Mammary epithelial cell (primary cell): ENCODE measurements at places on chromosomes 4 and X.

DNA sequence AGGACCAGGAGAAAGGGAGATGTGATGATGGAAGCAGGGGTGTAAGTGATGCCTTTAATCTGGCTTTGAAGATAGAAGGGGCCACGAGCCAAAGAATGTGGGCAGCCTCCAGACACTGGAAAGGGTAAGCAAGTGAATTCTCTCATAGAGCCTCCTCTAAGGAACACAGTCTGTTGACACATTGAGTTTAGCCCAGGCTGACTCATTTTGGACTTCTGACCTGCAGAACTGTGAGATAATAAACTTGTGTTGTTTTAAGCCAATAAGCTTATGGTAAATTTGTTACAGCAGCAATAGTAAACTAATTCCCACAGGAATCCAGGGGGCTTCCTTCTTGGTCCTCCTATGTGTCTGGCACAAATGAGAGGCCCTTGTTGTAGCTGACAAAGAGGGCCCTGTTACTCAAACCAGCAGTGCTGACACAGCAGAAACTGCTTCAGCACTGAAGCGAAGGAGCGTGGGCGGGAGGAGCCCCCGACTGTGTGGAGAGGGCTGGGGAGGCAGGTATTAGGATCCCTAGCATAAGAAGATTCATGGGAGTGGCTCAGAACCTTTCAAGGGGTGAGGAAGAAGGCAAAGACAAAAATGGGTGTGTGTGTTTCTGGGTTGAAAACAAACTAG lies 268.7 kb downstream of the NR3C2 start:
- no peak for DNase-seq

- no peak for DNase-seq
Measured at GRCh38 chr4:81307991-81308390, 93.0 kb upstream of the PRKG2 start.

GRCh38 chr4:57607566-57608180 lies 497.5 kb upstream of the IGFBP7 start:
- DNase-seq, result no peak

DNA sequence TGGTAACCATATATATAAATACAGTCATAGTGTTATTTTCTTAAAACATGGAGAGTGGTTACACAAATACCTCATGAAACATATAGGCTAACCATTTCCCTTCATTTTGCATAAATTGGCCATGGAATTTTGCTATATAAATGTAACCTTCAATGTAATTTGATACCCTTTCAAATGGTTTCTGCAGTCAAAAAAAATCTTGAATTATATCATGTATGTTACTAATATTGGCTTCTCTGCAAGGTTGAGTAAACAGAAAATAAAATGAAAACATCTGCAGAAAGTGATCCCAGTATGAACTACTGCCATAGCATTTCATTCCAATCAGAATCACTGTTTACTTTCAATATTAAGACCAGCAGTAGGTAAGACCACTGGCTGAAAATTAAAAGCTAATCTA lies 1165.9 kb upstream of the TENM3 start:
- DNase-seq, result no peak

- no peak for DNase-seq
Measured at GRCh38 chr4:86487738-86488348, 106.3 kb upstream of the PTPN13 start.
